ENCODE measurements at places on chromosomes 2 and 18.

DNA sequence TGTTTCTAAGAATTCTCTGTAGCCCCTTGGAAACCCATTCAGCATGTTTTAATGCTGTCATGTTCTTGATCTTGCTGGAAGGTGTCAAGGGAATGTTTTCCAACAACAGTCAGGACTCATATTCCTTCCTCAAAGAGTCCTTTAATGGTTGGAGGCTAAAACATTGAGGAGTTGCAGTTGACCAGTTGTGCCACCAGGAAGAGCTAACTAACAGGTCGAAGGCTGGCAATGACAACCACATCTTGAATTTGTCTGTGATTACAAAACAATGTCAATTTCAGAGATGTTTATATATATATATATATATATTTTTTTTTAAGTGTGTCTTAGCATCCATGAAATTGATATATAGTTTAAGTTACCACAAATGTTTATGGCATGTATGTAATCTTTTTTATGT is 151.5 kb downstream of the INO80D start:
- no peak for DNase-seq

DNA sequence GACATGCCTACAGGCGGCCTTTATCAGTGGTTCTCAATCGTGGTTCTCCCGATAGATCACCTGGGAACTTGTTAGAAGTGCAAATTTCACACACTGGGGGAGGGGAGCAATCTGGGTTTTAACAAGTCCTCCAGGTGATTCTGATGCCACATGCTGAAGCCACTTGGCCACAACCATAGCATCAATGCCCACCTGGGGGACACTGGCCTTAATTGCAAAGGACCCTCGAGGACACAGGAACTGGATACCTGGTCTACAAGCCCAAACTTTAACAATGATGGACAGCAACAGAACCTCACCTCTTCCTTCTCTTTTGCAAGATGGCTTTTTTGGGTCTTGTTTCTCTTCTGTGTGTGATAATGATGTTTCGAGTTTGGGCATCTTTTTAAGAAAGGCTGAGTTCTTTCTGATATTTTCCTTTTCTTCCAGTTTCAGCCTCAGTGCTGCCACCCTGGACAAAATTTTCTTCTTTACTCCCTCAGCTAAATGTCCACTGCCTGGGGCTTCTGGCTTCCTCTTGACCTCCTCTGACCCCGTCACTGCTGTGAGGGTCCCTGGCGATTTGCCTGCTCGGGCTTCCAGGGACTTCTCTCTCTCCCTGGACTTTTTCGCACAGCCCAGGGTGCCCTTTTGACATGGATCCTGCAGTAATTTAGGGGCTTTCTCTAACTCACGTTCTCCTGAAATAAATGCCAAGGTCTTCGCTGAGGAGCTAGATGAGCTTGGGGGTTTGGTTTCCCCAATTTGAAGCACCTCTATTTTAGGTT is 94.2 kb downstream of the ALPK2 start:
- DNase-seq, result no peak

- DNase-seq, result no peak
Observed at GRCh38 chr2:85415980-85416650, 2.4 kb upstream of the SH2D6 start.

GRCh38 chr2:54543733-54544396 is 87.7 kb downstream of the SPTBN1 start:
- no peak for DNase-seq

DNA sequence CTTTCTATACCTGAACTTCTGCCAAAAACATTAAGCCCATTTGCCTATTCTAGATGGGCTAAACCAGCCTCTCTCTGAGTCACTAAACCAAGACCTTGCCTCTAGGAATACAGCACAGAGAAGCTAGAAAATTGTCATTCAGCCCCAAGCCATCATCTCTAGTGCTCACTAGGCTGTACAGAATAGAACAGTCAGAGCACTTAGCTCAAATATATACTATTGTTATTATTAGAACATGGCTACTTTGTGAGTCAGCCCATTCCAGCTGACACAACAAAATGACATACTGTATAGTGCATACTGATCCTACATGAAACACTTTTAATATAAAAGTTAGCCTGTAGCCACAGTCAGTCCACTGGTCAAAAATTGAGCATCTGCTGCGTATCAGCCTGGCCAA is 418.8 kb downstream of the NRXN1 start:
- DNase-seq, result no peak

DNA sequence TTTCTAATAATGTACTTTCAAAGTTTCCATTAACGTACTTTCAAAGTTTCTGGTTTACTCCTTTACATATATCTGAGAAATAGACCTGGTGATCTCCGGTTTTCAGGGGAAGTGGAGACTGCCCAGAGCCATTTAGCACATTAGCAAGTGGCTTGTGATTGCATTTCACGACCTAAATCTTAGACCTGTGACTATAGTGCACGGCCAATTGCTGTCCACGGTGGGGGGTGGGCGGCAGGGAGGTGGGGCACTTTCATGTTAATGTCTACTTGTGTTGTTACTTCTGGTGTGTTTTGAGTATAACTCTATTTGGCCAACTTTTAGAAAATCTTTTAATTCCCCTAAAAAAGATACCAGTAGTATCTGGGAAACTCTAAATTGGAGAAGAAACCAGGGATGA is 11.3 kb downstream of the GATA6 start:
- DNase-seq, result no peak

DNA sequence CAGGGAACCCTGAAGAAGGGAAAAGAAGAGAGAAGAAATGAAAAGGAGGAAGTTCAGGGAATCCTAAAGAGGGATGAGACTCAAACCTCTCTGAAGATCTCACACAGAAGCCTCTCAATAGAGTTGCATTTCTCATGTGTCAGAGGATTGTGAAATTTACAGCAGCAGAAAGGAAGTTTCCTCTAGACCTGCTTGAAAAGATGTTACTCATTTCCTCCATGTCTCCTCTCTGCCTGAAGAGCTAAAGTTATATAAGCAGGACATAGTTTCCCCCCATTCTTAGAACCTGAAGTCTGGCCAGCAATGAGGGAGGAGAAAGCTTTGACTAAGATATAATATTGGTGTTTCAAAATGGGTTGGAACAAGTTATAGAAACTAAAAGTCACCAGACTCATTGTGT is 1155.6 kb downstream of the LRP1B start:
- DNase-seq, result no peak

DNA sequence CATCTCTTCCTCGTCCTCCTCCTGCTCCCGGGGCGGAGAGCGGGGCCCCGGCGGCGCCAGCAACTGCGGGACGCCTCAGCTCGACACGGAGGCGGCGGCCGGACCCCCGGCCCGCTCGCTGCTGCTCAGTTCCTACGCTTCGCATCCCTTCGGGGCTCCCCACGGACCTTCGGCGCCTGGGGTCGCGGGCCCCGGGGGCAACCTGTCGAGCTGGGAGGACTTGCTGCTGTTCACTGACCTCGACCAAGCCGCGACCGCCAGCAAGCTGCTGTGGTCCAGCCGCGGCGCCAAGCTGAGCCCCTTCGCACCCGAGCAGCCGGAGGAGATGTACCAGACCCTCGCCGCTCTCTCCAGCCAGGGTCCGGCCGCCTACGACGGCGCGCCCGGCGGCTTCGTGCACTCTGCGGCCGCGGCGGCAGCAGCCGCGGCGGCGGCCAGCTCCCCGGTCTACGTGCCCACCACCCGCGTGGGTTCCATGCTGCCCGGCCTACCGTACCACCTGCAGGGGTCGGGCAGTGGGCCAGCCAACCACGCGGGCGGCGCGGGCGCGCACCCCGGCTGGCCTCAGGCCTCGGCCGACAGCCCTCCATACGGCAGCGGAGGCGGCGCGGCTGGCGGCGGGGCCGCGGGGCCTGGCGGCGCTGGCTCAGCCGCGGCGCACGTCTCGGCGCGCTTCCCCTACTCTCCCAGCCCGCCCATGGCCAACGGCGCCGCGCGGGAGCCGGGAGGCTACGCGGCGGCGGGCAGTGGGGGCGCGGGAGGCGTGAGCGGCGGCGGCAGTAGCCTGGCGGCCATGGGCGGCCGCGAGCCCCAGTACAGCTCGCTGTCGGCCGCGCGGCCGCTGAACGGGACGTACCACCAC is 2.1 kb downstream of the GATA6 start:
- DNase-seq, result no peak

DNA sequence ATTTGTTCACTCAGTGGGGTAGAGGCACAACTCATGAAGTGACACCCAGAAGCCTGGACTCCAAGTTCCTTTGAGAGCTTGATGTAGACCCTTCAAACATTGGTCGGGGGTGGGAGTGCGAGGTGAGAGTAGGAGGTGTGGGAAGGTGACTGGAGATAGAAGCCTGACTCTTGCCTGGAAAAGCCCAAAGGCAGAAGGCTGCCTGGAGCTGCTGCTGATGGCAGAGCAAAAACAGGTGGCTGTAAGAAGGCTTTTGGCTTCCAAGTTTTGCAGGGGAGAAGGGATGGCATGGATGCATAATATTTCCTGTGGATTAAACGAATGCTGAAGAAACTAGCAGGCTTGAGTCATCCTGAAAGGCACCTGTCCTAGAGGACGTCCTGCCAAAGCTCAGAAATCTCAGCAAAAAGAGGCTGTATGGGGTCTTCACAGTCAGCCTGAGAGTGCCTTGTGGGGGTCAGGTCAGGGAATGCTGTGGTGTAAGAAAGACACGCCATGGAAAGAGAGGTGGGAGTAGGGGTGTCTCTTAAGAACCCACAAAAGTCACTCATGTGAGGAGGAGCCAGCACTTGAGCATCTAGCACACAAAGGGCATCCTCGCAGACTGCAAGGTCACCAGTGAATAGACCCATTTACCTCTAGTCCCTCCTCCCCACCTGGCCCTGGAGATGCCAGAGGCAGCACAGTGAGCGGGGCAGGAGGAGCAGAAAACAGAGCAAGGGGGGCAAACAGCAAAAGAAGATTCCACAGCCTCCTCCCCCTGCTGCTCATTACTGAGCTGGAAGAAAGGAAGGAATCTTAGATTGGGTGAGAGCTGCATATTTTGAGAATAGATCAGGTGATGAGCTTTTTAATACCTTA is 37.5 kb downstream of the FASTKD2 start:
- DNase-seq, result no peak

- DNase-seq, result no peak
Observed at GRCh38 chr2:138238908-138239307, 262.7 kb upstream of the SPOPL start.

DNA sequence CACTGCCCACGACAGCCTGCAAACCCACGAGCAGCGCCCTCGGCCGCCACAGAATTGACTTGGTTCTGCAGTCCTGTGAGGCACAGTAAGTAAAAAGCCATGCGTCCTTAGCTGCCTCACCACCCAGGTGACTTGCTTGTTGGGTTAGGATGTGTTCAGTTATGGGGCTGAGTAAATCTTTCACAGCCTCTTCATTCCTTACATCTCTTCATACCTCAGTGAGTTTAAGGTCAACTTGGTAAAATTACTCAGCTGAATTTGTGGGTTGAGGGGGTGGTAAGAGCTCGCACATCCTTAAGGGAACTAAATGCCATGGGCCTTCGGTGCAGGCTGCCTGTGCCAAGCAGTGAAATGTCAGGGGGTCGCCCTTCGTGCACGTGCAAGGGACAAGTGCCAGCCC is 165.2 kb upstream of the ALKAL2 start:
- DNase-seq, result no peak

DNA sequence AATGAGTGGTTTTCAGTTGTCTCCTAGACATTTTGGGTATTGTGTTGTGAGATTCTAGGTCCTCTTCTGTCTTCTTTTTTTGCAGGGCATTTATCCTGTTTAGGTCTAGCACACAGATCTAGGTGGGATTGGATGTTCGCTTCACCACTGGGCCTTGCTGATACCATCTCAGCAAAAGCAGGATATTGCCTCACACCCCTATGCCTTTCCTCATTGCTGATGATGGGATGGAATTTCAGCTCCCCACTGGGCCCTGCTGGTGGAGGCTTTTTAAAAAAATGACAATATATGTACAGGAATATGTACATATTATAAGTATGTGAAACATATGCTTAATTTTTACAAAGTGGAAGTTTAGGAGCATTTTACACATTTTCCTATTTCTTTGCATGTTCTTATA is 5.4 kb upstream of the TOGARAM2 start:
- DNase-seq, result no peak

- no peak for DNase-seq
Observed at GRCh38 chr2:52498077-52498750, 1269.4 kb upstream of the CHAC2 start.

DNA sequence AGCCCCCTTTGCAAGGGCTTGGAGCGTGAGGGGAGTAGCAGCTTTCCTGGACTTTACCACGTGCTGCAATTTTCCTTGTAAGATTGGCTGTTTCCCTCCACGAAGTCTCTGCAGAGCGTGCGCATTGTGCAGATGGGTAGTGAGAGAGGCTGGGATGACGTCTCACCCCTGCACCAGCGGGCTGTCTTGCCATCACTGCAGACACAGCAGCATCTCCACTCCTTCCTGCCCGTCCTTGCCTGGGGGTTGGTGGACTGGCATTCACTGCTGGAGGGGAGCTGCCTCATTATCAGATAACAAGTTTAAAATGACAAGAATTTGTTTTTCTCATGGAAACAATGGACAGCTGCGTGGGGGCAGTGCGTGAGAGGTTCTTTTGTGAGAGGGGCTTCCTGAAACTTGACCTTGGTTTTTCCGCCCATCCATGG is 45.3 kb upstream of the HS6ST1 start:
- DNase-seq, result no peak

DNA sequence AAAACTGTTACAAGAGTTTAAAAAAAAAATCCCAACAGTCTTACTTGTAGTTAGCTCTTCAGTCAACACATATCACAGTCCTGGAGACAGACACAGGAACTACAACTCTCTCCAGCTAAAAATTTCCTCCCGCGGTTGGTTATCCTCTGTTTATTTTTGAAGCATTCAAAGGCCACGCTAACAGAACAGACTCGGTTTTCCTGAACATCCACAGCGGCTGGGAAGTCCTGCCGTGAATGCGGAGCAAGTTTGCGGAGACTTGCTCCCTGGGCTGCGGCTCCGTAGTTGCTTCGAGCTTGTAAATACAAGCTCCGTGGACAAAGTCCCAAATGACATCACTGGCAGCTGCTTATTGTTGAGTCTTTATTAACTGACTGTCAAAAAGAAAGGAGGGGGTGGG is at the start of gene NCKAP5:
NCKAP5 (minus strand) TSS at position 292 of the 400 bp plus-strand sequence. CDS start 50,937 bp downstream, outside the sequence.
- peak; percentile 66 for DNase-seq

- DNase-seq, result peak; percentile 38
Observed at GRCh38 chr2:17644997-17645720, 104.7 kb downstream of the VSNL1 start.

- no peak for DNase-seq
Observed at GRCh38 chr2:181984814-181985631, 630 bp upstream of the PPP1R1C start.

- DNase-seq, result no peak
Observed at GRCh38 chr2:105139556-105140239, 101.8 kb downstream of the MRPS9 start.

GRCh38 chr2:186603286-186603685 is 13.4 kb downstream of the ITGAV start:
- no peak for DNase-seq

DNA sequence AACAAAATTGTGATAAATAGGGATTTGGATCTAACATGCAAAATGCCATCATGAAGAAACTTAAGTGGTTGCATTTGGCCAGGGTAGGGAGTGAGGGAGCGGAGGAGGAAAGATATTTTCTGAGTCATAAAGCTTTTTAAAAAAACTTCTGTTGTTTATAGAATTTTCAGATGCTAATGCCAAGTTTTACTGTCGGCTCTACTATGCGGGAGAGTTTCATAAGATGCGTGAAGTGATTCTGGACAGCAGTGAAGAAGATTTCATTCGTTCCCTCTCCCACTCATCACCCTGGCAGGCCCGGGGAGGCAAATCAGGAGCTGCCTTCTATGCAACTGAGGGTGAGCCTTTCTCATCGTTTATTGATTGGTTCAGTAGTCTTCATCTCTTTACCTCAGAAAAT is 56.0 kb upstream of the PTH2R start:
- DNase-seq, result no peak

GRCh38 chr2:32478889-32479620 is 122.2 kb downstream of the BIRC6 start:
- DNase-seq, result no peak
